ENCODE measurements at places on chromosomes 12 and 14.

DNA sequence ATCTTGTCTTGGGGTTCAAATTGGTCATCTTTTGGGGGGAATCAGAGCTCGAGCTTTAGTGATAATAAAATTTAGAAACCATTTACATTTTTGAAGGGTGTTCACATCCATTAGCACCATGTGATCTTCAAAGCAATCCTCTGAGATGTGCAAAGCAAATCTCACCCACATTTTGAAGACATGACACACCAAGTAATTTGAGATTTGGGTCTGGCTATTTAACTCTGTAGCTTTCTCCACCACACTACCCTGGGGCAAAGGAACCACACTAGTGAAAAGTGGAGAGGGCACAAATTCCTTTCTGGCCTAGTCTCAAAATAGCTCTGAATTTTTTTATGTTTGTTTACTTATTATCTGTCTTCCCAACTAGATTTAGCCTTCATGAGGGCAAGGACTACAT is 46.6 kb upstream of the TMEM233 start:
- no peak for DNase-seq

DNA sequence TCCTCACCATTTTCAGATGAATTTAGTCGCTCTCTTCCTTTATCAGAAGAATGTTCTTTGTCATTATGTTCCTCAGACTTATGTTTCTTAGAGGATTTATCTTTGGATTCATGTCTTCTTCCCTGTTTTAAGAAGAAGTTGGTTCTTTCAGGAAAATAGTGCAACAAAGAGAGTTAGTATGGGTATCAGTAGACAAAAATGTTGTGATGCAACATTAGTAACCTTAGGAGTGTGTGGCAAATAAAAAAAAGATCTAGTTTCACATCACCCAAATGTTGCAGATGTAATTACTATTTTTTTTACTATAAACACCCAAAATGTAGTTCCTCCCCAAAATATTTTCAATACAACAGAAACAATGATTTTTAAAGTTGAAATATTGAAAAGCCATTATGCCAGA is 7.8 kb downstream of the RSRC2 start:
- no peak for DNase-seq

DNA sequence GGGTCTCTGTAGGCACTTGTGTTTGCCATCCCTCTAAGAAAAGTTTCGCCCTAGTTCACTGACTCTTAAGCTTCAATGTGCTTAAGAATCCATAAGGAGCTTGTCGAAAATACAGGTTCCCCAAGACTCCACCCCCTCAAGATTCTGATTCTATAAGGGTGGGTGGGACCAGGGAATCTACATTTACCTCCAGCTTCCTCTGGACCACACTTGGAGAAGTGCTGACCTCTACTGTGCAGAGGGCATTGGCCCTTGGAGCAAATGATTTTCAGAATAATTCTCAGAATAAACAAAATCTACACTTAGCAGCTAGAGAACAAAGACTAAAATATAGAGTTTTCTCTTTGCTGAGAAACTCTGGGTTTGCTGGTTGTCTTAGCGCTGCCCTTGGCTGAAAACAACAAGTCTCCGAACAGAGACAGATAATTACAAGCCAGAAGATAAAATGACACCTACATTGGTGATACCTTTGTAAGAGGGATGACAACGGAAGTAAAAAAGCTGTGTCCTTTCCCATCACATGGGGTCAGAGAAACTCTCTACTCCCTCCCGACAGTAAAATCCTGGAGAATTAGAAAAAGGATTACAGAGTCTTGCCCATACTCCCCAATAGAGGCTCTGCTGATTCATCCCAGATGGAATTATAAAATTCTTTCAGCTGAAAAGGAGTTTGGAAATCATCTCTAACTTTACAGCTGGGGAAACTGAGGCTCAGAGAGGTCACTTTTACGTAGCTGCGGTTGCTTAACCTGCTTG is 4.8 kb downstream of the TGFB3 start:
- no peak for DNase-seq

- no peak for DNase-seq
These were observed 149.7 kb upstream of the ARHGAP5 start for GRCh38 chr14:31927348-31927832.

DNA sequence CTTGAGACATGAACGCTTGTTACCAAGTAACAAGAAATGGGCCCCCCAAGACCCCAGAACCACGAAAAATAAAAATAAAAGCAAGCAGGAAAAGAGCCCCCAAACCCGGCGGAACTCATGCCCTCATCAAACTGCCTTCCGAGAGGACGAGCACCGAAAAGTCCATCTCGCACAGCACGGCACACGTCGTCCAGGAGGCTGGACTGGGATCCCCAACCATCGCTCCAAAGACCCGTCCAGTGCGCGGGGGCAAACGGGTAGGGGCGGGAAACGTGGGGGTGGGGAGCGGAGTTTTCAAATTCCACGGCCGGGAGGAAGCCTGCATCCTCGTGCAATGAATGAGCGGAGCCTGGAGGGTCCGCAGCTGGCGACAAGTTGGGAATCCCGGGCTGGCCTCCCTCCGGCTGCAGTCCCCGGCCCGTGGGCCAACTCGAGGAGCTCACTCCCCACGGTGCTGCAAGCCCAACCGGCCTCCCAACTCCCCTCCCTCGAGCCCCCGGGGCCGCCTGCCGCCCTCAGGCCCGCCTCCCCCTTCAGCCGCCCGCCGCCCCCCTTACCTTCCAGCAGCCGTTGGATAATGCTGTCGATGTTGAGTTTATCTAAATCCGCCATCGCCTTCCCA is 484 bp downstream of the PPP1CC start:
- no peak for DNase-seq

DNA sequence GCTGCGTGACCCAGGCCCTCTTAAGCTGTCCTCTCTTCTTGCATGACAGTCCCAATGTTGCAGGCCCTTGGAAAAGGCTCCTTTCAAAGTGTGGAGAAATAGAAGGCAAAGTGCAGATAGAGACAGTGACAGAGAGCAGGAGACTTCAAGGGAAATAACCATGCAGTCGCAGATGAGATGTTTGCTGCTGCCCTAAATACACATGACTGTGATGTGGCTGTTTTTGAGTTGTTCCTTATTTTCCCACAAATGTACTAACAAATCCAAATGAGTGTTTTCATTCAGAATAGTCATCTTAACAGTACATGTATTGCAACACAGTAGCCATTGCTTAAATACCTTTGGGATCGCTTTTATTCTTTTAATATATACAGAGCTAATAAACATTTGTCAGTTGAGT is 101.6 kb downstream of the SLC15A5 start:
- no peak for DNase-seq
